ENCODE measurements at places on chromosomes 5 and 9.

GRCh38 chr9:13324988-13325387, 45.5 kb upstream of the MPDZ start:
- DNase-seq = no peak

DNA sequence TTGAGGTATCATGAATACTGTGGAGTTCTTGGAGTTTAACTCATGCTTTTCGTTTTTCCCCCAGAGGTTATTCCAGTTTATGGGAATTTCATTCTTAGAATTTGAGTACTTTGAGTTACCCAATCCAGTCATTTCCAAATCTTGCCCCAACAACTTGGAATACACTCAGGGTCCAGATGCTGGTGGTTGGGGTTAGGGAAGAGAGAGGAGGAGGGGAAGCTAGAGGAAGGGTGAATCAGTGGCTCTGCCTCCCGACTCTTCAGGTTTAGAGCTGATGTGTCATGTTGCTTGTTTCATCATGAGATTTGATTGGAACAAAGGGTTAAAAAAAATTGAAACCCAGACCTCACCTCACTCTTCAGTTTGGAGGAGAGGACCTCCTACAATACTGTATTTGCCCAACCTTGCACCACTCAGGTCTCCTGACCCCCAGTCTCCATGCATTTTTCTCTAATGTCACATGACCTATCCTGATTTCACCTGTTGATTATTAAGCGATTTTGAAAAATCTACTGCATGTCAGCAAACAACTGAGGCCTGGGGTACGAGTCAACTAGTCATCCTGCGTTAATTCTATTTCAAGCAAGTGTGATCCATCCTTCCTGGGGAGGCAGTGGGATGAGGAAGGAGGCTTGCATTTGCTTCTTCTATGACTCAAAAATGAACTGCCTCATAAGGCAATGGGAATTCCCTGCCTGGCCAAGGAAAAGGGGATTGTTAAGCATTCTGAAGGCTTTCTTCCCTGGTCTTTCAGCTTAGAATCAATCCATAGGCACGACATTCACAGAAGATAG, 6.2 kb upstream of the SLC1A3 start:
- no peak for DNase-seq

GRCh38 chr5:143219696-143220095, 183.8 kb downstream of the NR3C1 start:
- no peak for DNase-seq

DNA sequence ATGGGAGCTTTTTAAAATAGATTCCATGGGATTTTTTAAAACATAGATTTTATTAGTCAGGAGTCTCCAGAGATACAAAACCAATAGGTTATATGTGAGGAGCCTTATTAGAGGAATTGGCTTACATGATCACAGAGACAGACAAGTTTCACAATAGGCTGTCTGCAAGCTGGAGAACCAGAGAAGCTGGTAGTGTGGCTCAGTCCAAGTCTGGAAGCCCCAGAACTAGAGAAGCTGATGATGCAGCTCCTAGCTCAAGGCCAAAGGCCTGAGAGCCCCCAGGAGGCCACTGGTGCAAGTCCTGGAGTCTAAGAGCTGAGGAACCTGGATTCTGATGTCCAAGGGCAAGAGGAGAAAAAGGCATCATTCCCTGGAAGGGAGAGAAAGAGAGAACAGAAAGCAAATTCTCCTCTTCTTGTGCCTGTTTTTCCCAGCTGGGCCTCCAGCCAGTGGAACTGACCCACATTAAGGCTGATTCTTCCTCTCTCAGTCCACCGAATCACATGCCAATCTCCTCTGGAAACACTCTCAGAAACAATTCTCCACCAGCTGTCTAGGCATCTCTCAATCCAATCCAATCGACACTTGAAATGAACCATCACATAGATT, 59.3 kb downstream of the AHRR start:
- no peak for DNase-seq

- no peak for DNase-seq
Observed at GRCh38 chr9:87307848-87308247, 189.8 kb upstream of the DAPK1 start.

- no peak for DNase-seq
Observed at GRCh38 chr9:127178686-127179632, 56.5 kb upstream of the ANGPTL2 start.

DNA sequence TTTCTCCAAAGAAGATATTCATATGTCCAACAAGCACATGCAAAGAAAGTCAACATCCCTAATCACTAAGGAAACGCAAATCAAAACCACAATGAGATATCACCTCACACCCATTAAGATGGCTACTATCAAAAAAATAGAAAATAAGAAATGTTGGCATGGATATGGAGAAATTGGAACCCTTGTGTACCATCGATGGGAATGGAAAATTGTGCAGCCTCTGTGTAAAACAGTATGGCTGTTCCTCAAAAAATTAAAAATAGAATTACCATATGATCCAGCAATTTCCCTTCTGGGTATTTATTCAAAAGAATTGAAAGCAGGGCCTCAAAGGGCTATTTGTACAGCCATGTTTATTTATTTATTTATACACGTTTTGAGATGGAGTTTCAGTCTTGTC, 43.0 kb upstream of the HRH2 start:
- no peak for DNase-seq

DNA sequence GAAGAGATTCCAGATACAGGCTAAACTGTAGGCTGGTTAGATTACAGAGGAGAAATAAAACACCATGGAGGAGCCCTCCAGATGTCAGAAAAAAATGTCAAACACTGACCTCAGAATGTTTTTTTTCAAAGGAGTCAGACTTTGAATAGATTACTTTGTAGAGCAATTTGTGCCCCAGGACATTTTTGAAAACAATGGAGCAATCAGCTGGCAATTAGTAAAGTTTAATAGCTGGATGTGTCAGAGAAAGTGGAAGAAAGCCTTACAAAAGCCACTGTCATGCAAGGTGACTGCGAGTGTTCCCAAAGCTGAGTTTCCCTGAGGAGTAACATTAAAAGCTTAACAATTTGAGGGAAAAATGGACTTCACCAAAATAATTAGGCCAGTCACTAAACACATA, 417.8 kb upstream of the CTNND2 start:
- no peak for DNase-seq

DNA sequence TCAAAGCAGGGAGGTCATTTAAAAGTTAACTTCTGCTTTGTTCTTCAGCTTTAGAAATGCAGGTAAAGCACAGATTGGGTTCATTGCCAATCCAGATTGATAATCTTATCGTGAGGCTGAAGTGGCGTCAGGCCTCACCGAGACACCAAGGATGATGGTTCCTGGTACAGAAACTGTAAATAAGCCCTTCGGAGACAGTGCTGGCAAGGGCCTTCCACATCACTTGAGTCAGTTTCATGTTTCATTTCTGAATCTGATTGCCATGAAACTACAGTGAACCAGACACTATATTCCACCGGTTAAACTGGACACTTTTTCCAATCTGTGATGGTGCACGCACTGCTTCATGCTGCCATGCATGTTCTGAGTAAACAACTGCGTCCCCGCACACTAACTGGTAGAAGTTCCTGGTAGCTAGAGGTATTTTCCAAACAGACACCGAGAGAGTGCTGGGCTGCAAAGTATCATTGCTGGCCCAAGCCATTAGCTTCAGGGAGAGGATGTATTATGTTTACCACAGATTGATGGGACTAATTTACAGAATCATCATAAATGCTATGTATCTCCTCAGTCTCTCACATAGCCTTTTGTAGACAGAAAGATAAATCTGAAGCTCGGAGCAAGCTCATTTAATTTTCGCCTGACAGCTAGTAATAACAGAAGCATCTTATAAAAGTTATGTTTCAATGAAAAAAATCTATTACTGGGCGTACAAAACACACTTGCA, 336.1 kb downstream of the GLIS3 start:
- DNase-seq = no peak

- DNase-seq = no peak
Observed at GRCh38 chr9:133788819-133789717, 50.9 kb upstream of the SARDH start.

GRCh38 chr5:154559398-154560276, 81.6 kb upstream of the HAND1 start:
- DNase-seq = no peak

DNA sequence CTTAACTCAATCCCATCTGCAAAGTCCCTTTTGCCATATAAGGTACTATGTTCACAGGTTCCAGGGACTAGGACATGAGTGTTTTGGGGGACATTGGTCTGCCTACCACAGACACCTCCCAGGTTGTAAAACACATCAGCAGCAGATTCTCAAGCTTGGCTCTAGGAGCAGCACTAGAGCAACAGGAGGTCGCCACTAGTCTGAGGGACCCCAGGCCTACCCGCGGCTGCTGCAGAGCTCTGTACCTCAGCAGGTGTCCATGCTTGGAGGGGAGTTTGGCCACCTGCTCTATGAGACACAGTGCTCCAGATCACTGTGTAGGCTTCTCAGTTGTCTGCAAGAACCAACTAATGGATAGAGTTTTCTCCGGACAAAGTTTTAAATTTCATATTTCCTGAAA, 262.2 kb upstream of the ARRDC3 start:
- no peak for DNase-seq

DNA sequence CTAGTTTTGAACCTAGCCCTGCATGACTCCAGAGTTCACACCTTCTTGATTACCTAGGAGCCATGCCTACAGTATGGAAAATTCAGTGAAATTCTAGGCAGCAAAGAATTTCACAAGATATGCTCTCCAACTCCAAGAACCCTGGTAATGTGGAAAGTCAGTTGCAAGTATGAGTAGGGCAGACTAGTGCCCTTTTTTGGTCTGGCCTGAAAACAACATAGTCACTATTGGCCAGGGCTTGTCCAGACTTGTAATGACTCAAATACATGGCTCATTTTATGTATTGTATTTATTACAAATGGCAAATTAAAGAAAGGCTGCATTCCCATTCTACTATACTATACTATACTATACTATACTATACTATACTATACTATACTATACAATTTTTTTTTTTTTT, 160.4 kb downstream of the ESM1 start:
- no peak for DNase-seq

DNA sequence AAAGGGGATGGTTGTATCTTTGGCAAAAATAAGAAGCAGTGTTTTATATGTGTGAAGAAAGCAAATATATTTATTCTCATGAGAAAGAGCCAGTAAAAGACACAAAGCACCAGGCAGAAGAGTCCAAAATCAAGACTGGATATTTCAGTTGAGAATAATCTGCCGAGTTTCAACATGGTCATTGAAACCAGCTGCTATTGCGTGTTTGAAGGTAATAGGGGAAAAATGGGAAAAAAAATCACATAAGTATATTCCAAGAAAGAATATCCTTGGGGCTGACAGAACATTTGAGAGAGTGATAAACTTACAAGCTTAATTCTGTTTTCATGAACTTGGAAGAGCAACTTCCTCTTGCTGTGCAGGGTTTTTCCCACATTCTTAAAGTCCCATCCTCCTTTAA, 79.9 kb downstream of the ISOC1 start:
- no peak for DNase-seq
